ENCODE measurements at places on chromosomes 3 and 15.

DNA sequence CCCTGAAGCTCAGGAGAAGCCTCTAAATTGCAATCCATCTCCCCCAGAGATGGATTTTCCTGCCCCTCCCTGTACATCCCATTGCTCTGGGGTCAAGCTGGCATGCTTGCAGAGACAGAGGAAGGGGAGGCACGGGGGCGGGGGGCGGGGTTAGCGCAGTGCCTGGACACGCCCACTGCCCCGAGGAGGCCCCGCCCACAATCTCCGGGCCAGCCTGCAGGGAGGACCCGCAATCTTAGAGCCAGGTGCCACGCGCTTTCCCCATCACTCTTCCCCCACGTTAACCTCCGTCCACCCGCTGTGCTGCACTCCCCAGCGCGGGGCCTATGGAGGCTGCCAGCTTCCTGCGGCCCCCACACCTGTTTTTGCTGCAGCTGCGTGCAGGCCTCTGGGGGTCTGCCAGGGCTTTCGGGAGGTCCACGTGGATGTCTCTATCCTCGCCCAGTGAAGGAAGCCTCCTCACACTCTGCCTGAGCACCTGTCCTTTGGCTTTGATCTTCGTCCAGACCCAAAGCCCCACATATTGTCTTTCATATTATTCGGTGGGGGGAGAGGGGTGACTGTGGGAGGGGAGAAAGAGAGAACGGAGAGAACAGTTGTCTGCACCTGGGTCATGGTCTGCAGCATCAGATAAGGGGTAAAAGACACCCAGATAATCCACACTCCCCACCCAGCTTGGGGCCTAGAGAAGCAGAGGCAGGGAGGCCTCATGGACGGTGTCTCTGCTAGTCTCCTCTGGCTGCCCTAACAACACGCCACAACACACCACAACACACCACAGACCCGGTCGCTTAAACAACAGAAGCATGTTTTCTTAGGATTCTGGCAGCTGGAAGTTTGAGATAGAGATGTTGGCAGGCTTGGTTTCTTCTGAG, 118.0 kb upstream of the MEF2A start:
- no peak for DNase-seq

DNA sequence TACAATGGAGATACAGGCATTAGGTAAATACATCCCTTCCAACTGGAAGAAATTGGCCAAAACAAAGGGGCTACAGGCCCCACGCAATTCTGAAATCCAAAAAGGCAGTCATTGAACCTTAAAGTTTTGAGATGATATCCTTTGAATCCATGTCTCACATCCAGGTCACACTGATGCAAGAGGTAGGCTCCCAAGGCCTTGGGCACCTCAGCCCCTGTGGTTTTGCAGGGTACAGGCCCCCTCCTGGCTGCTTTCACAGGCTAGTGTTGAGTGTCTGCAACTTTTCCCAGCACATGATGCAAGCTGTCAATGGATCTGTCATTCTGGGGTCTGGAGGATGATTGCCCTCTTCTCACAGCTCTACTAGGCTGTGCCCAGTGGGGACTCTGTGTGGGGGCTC, 766.7 kb downstream of the ZBBX start:
- DNase-seq, result no peak

DNA sequence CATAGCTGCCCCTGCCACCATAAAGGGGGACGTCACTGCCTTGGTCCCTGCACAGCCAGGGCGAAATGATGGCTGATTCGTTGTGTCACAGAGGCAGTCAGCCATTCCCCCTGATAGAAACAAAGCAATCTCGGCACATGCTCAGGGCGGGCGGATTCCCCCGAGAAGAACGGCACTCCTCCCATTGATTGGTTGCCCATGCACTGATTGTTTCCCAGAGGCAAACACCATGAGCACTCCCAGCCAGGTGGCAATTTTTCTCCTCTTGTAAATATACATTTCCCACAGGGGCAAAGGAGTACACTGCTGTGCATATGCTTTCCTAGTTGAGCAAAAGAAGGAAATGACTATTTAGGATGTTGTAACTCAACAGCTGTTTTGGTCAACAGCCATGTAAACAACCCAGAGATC, 56.5 kb downstream of the KY start:
- no peak for DNase-seq

DNA sequence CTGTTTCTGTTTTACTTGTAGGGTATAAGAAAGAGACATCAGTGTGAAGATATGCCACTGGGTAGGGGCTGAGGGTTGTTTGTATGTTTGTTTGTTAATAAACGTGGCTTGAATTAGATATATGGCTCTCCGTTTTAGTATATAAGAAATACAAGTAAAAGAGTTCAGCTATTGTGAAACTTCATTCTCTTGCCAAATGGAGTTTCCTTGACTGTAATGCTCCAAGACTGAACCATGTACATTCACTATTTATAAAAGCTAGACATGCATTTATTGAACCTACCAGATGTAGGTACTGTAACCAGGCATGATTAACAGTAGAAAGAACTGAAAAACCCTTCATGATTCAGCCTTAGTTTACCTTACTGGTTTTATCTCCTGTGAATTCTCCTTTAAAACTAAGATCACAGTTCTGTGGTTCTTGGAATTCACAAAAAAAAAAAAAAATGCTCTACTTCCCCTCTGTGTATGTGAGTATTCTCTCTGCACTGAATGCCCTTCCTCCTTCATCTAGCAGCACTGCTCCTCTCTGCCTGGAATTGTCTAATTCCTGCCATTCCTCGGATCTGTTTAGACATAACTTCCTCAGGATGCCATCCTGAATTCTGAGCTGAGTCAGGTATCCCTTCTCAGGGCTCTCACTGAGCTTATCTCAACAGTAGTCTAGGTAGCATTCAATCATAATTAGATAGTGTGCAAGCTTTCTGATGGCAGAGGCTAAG, 504.4 kb downstream of the FHIT start:
- no peak for DNase-seq

DNA sequence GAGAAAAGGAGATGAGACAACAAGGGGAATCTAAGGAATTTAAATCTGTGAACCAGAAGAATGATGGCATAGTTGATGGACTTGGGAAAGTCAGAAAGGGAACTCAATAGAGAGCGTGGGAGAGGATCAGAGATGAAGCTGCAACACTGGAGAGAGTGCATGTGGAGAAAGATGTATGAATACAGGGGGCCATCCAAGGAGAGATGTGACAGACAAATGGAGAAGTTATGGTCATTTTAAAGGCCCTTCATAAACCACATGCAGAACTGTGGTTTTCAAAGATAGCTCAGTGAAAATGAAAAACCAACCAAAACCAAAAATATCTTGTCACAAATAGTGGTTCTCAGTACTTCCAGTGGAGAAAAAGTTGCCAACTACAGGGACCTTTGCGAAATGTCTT, 265.2 kb downstream of the SUCLG2 start:
- DNase-seq, result no peak

DNA sequence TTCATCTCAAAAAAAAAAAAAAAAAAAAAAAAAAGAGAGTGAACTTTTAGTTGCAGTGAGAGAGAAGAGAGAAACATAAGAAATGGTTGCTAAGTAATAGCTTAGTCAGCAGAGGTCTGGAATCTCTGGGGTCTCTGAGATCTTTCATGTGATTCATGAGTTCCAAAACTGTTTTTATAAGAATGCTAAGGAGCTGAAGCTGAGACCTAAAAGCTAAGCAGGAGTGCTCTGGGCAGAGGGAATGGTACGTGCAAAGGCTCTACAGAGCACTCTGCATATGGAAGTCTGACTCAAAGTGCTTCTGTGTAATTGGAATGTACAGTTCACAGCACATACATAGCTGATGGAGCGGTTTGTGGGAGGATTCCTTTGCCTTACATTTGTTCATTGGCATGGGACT, 66.3 kb upstream of the LRIG1 start:
- no peak for DNase-seq

DNA sequence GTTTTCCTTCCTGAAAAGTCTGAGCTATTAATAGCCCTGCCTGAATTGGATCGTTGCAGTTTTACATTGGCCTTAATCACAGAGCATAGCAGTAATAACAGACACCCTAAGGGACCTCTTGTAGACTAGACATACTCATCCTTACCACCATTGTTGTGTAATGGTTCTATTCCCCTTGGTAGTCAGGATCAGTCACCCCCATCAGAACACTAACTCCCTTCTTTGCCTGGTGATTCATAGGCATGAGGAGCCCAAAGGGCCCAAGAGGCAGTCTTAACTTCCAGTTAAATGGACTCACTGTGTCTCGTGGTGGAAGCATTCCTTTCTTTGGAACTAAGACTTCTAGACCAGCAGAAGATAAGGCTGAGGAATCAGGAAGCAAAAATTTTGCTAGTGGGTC, 20.2 kb downstream of the CGGBP1 start:
- DNase-seq, result no peak

DNA sequence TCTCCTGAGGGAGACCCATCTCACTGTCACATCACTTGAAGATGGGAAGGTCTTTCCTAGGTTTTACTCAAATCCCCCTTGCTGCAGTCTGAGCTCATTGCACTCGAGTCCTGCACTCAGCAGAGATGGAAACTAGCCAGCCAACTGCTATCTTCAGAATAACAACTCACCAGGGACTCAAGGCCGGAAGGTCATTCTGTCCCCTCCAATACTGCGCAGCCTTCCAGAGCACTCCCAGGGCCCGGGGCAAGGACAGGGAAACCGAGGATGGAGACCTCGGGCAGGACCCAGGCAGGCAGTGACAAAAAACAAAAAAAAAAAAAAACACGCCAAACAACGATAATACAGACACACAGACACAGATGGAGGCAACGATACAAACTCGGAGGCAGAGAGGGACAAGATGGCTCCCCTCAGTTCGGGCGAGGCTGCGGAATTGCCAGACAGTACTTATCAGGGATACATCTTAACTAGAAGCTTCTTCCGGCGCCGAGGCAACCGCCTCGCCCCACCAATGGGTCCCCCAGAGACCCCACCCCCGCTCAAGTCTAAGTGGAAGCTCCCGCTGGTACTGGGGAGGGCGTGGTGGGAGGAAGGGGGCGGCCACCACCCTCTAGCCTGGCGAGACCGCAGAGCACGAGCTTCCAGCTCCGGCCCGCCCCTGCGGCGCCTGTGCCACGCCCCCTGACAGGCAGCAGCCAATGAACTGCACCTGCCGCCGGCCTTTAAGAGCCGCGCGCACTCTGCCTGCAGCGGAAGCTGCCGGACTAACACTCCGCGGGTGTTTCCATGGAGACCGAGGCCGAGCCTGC, 7.0 kb upstream of the MAP1A start:
- peak; percentile 95 for DNase-seq

DNA sequence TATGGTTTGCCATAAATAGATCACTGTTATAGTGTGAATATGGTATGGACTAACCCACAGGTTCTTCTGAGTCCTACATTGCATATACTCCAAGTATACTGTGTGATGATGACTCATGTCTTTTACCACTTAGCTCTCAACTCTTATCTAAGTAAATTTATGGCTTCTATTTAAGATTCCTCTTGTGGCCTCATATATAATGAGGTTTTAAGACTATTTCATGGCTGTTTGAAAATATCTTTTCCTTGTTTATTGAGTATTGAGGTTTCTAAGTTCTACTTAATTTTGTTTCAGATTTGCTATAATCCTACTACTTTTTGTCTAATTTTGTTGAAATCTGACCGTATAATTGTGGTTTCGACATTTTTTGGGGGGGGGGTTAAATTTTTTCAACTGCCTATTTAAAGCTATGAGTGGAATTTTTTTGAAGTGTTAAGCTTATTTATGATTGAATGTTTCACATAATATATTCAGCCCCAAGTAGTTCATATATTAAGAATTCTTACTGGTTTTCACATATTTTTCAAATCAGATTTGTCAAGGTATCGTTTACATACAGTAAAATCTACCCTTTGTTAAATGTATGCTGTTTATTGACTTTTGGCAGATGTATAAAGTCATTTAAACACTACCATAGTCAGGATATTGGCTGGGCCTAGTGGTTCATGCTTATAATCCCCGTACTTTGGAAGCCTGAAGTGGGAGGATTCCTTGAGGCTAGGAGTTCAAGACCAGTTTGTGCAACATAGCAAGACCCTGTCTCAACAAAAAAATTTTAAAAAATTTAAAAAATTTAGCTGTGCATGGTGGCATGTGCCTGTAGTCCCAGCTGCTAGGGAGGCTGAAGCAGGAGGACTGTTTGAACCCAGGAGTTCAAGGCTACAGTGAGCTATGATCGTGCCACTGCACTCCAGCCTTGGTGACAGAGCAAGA, 11.7 kb downstream of the SLC25A36 start:
- DNase-seq, result peak; percentile 59

- no peak for DNase-seq
Observed at GRCh38 chr3:44067431-44067830, 174.3 kb upstream of the TOPAZ1 start.

DNA sequence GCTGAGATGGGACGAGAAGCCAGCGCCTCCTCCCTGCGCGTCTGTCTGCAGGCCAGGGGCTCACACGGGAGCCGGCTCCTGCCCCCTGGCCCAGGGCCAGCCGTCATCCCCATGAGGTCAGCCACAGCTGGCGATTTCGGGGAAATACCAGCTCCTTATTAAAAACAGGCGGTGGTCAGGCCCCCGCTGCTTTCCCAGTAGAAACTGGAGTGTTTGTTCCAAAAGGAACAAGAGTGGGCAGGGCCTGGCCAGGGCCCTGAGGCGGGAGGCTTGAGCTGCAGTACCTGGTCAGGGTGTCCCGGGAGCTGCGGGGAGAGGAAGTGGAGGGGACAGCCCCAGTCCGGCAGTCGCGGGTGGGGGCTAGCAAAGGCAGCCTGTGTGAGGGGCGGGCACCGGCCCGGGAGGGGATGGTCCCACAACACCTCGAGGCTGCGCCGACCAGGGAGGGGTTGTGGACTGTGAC, 17.8 kb downstream of the MYL3 start:
- no peak for DNase-seq

DNA sequence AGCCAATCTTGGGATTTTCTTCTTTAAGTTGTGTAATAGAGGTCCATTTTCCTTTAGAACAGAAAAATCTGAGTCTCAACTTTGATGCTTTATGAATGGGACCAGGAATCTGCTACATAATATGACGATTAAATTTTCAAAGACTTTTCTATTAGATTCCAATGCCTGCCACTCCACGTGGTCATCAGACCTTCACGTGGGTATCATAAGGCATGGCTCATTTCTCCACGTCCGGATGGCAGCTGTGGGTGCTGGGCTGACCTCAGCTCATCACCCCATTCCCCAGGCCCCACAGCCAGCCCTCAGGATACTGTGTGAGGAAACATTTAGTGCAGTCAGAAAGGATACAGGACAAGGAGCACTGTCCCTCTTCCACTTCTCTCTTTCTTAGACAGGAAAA, 159.7 kb downstream of the SEMA6D start:
- no peak for DNase-seq

DNA sequence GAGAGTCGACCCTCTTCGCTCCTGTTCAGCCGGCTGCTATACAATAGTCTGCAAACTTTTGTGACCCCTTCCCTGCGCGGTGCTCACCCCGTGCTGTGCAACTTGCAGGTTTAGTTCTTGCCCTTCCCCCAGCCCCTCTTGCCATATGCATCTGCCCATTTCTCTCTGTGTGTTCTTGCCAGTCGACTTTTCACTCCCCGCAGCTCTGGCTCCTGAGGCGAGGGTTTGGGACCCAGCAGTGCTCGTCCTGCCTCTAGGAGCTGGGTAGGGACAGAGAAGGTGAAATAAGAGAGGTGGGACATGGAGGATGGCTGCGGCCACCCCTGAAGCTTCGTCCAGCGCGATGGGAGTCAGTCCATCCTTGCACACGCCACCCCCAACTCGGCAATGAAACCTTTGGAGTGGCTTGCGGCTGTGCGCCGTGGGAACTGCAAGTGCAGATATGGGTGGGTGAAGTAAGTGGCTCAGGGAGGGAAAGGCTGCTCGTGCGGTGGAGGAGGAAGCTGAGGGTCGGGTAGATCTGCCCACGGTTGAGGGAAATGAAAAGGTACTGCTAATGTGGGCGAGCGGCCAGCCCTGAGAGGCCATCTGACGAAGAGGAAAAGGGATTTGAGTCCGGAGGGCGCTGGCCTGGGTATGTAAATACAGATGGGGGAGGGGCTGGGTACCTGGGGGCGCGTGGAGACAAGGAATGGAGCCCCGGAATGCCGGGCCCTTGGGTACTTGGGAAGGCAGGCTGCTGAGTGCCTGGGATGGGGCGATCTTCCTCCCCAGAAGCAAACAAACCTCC, 1.0 kb downstream of the LRRC3B start:
- DNase-seq, result no peak

Data from HTR-8/SVneo (cell line).